Activated naive CD4-positive, alpha-beta T cell treated with anti-CD3 and anti-CD28 coated beads, Interleukin-2, amount 50 U/mL, for 16 hours (primary cell): ENCODE measurements at places on chromosomes 6 and 20.

DNA sequence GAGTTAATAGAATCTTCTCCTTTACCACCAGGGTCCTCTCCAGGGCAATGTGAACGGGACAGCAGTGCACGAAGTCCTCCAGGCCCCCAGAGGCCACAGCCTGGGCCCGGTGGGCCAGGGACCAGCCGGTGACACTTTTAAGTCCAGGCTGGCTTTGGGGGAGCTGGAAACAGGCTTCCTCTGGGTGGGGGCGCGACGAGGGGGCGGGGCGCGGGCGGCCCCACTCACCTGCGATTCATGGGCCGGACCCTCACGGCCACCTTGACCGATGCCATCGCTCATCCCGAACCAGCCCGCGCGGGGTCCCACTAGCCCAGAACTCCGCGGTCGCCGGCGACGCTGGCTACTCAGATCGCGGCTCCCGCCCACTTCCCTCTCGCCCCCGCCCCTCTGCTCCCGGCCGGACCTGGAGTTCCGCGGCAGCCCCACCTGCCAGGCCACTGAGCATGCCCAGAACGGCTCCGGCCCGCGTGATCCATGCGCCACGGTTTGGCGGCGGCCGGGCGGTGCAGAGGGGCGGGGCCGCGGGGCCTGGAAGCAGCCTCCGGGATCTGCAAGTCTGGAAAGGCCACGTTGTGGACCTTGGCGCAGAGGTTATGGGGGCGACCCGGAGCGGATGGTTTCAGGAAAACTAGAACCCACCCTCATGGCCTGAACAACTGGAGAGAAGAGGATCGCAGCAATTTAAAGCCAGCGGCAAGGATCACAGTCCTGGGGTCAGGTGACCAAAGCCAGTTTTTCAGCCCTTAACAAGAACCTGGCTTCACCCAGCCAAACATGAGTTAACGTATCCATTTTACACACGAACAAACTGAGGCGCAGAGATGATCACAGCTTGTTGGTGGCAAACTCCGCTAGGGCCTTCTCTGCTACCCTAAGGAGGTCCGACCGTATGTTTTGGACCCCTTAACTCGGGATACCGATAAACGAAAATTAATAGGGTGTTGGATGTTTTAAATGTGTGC is at the start of gene KIF16B:
Gene KIF16B (minus strand): TSS at position 448 of the 965 bp plus-strand sequence. CDS start 173 bp downstream, at position 275.
- peak; percentile 78 for DNase-seq

GRCh38 chr6:42784717-42785498 is 3.1 kb downstream of the BICRAL start:
- no peak for DNase-seq

GRCh38 chr6:106122938-106123656 is 37.0 kb downstream of the PRDM1 start:
- DNase-seq, result no peak

DNA sequence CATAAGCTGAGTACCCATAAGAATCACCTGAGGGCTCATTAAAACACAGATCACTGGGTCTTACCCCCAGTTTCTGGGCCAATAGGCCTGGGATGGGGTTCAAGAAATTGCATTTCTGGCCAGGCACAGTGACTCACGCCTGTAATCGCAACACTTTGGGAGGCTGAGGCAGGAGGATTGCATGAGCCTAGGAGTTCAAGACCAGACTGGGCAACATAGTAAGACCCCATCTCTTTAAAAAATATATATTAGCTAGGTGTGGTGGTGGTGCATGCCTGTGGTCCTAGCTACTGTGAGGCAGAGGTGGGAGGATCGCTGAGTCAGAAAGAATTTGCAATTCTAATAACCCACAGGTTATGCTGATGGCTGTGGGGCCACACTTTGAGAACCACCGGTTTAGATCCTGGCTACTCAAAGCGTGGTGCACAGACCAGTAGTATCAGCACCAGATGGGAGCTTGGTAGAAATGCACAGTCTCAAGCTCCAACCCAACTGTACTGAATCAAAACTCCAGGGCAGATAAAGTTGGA is 2.0 kb downstream of the CCM2L start:
- DNase-seq, result no peak

DNA sequence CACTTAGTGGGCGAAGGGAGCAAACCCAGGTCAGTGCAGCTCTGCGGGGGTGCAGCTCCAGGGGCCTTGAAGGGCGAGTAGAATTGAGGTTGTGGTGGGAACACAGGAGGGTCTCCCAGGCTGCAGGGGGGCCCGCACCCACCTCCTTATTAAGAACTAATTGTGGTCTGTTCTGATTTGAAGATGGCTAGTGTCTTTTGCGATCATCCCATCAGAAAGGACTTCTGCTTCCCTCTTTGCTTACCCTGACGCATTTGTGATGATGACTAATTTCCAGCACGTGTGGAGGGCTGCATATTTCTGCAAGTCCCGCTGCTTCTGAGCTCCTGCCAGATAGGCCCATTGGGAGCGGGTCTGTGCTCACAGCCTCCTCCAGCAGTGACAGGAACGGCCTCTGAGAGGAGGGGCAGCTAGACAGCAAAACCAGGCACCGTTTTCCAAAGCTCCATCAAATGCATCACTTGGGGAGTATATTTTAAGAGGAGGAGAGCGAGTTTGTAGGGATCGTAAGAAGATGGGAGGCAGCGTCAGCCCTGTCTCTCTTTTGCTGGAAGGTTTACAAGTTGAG is 268.9 kb downstream of the CDH4 start:
- no peak for DNase-seq

DNA sequence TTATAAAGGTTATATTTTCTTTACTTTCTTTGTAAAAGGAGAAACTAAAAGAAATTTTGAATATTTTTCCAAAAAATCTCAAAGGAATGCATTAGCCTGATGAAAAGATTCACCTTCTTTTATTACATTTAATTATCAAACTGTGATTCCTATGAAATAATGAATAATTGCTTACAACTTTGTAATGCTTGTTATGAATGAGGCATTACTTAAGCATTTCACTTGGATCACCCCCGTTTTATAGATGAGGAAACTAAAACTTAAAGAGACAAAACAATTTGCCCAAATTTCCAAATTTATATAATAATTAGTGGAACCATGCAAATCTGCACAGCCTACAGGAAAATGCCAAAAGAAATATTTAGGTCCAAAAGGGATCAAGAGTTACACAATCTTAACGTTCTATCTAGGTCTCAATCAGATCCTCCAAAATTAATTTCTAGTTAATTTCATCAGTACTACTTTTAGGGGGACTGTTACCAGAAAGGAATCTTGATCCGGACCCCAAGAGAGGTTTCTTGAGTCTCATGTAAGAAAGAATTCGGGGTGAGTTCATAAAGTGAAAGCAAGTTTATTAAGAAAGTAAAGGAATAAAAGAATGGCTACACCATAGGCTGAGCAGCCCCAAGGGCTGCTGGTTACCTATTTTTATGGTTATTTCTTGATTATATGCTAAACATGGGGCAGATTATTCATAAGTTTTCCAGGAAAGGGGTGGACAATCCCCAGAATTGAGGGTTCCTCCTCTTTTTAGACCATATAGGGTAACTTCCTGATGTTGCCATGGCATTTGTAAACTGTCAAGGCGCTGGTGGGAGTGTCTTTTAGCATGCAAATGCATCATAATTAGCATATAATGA is 288.0 kb downstream of the ADGB start:
- no peak for DNase-seq

- DNase-seq, result no peak
Observed at GRCh38 chr6:109081026-109081425, 13.6 kb downstream of the SESN1 start.

DNA sequence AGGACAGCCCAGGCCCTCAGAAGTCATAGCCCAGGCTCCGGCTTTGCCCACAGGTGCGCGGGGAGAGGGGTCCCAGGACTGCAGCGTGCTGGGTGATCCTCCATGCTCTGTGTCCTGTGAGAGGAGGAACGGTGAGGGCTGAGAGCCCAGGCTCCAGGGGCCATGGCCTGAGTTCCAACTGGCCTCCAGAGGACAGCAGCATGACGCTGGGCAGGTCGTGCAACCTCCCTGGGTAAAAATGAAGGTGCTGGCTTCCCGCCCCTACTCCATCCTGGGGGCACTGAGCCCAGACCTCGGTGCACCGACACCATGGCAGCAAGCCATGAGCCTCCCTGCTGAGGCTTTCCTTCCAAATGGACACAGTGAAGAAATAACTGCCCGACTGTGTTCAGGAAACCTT is 305.4 kb downstream of the TAF4 start:
- no peak for DNase-seq
